Transverse colon (tissue), 4 donors: ENCODE measurements at places on chromosomes 16 and 17.
A peak's percentile ranks its signal among the peaks of the same experiment; 100 is the strongest.

- H3K4me1 ChIP-seq: no peaks in the 10 kb centered on the region
- H3K27ac ChIP-seq: no peak overlapping the region
- H3K27me3 ChIP-seq: no peaks in the 10 kb centered on the region
- DNase-seq: no peak
- no peaks in the 10 kb centered on the region for H3K36me3 ChIP-seq
These were observed 394.5 kb downstream of the GRIN2A start for GRCh38 chr16:9787717-9788116.

DNA sequence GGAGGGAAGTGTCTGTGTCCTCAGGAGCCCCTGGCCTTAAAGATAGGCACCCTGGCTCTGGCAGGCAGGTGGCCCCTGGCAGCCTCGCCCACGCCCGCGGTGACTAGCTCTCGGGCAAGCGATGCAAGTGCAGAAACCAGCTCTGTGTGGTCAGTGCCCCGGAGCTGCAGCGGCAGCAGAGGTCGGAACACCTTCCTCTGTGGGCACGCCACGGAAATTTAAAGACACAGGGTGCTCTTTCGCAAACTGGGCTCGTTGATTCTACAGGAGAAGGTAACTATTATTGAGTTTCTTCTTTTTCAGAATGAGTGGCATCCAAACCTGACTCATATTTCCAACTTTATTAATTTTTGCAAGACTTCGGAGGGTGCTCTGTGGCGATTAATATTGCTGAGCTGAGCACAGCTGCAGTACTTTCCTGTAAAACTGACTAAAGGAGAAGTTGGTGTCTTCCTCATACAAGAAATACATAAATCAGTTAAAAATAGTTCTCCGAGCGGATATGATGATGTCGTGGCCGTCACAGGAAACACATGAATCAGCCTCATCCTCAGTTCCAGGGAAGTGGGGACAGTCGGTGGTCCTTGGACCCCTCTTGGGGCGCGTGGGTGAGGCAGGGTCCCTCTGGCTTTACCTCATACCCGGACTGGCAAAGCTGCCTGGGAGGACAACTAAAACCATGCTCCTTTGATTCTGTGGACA is 120.2 kb downstream of the METRNL start:
- H3K36me3 ChIP-seq: no peaks in the 10 kb centered on the region
- H3K4me3 ChIP-seq: no peak overlapping the region
- H3K4me1 ChIP-seq: peaks cover 3% of the 10 kb centered on the region
- DNase-seq: peak; percentile 60
- H3K27me3 ChIP-seq: no peaks in the 10 kb centered on the region
- peak overlapping the region; percentile 73 for H3K27ac ChIP-seq

DNA sequence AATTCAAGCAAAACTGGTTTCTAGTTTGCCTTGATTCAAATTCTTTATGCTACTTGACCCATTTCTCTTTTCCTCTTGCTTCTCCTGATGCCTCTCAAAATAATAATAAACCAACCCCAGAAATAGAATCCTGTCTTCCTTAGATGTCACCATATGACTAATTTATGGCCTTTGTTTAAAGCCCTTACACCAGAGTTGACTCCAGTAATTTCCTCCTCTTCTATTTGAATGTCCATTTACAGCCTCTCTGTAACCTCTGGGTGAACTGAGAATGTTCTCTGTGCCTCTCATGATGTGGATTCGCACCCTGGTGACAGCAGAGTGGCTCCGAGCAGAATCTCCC is 31.5 kb downstream of the ZFHX3 start:
- H3K4me1 ChIP-seq: peaks cover 49% of the 10 kb centered on the region
- H3K27ac ChIP-seq: peak overlapping the region; percentile 62
- DNase-seq: no peak
- H3K4me3 ChIP-seq: no peak overlapping the region
- no peaks in the 10 kb centered on the region for H3K36me3 ChIP-seq

DNA sequence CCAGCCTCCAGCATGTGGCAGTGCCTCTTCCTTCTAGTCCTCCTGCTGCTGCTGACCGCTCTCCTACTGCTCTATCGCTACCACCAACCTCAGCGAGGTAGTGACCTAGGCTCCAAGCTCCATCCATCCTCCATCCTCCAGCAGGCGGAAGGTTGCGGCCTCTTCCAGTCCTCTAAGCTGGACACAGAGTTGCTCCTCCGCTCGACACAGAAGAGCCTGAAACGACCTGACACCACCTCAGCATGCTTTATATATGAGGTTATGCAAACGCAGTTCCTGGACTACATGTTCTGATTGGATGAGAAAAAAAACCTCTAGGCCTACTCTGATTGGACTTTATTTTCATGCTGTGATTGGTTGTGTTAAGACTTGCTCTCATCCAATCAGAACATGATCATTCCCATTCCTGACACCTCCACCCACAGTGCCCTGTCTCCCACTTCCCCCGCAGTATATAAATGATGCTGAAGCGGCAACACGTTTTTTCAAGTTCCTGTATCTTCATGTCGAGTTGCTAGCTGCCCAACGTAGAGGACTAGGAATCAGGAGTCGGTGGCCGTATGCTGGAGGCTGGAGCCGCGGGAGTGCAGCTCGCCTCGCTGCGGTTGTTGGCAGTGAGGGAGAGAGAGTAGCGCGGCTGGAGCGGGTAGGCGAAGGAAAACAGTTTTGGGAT is 398.1 kb downstream of the KCNJ18 start:
- no peaks in the 10 kb centered on the region for H3K27me3 ChIP-seq
- H3K4me3 ChIP-seq: no peak overlapping the region
- no peaks in the 10 kb centered on the region for H3K4me1 ChIP-seq
- DNase-seq: no peak

- H3K4me1 ChIP-seq: no peaks in the 10 kb centered on the region
- no peak for DNase-seq
- H3K4me3 ChIP-seq: no peak overlapping the region
- no peaks in the 10 kb centered on the region for H3K27me3 ChIP-seq
- H3K27ac ChIP-seq: no peak overlapping the region
These were observed 25.7 kb downstream of the ZSWIM7 start for GRCh38 chr17:15973834-15974233.

GRCh38 chr17:47871048-47871447 is 20.1 kb upstream of the SP6 start:
- no peak for DNase-seq
- peaks cover 66% of the 10 kb centered on the region for H3K27me3 ChIP-seq
- H3K27ac ChIP-seq: no peak overlapping the region
- H3K4me3 ChIP-seq: no peak overlapping the region

- H3K27ac ChIP-seq: peak overlapping the region; percentile 91
- DNase-seq: no peak
- H3K4me1 ChIP-seq: peaks cover 45% of the 10 kb centered on the region
- H3K27me3 ChIP-seq: no peaks in the 10 kb centered on the region
- H3K36me3 ChIP-seq: no peaks in the 10 kb centered on the region
These were observed 20.6 kb downstream of the ZDHHC7 start for GRCh38 chr16:84990782-84991181.

DNA sequence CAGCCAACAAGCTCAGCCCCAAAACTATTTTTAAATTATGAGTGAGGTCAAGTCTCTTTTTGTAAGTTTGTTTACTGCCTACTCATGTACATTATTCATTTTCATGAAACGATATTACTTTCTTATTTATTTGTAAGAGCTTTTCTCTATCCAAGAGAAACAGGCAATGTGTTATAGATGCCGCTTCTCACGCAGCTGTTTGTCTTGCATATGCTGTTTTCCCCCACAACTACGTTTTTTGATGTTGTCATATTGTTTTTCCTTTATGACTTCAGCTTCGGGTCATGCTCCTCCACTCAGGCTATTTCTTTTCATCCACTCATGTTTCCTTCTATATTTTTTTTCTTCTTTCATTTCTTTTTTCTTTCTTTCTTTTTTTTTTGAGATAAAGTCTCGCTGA is 20.0 kb downstream of the ITGAE start:
- no peak for DNase-seq
- no peak overlapping the region for H3K4me3 ChIP-seq
- no peak overlapping the region for H3K27ac ChIP-seq
- no peaks in the 10 kb centered on the region for H3K36me3 ChIP-seq

DNA sequence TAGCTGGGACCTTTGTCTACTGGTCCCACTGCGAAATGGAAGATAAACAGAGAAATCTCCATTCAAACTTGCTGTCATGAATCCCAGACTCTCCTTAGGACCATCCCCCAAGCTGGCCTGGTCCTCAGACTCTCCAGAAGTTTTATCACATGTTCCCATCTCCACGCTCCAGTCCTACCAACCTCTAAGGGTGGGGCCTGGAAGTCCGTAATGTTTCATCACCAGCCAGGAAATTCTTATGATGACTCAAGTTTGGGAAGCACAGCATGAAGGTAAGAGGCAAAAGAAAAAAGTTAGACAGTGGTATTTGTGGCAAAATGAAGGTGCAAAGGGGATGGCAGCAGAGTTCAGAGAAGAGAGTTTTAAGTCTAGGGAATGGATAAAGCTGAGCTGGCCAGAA is 52.7 kb downstream of the ZNF18 start:
- no peaks in the 10 kb centered on the region for H3K4me1 ChIP-seq
- no peak overlapping the region for H3K27ac ChIP-seq
- H3K27me3 ChIP-seq: no peaks in the 10 kb centered on the region
- H3K36me3 ChIP-seq: no peaks in the 10 kb centered on the region

DNA sequence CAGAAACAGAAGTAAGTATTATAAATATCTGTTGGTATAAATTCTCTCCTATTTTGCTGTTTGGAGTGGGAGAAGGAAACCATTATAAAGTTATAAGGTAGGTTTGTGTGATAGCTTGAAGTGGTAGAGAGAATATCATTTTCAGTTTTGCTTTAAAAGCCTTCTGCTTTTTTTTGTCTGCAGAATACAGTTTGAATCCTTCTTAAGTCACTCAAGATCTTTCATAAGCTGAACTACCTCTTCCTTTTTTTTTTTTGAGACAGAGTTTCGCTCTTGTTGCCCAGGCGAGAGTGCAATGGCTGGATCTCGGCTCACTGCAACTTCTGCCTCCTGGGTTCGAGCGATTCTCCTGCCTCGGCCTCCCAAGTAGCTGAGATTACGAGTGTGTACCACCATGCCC is 9.0 kb downstream of the ATAD5 start:
- no peak for DNase-seq
- no peaks in the 10 kb centered on the region for H3K4me1 ChIP-seq
